Neuronal stem cell (in vitro differentiated cells): ENCODE measurements at places on chromosomes 6 and 20.

DNA sequence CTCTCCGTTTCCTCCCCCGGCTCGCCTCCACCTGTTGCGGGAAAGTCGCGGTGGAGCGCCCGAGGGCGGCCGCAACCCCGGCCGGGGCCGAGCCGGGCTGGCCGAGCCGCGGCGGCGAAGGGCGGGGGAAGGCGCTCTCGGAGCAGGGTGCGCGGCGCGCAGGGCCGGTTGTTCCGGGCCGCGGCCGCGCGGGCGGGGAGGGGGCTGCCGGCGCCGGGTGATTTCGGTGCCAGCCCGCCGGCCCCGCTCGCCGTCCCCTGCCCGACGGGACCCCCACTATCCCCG is 235 bp downstream of the MAP7 start:
- DNase-seq = no peak

DNA sequence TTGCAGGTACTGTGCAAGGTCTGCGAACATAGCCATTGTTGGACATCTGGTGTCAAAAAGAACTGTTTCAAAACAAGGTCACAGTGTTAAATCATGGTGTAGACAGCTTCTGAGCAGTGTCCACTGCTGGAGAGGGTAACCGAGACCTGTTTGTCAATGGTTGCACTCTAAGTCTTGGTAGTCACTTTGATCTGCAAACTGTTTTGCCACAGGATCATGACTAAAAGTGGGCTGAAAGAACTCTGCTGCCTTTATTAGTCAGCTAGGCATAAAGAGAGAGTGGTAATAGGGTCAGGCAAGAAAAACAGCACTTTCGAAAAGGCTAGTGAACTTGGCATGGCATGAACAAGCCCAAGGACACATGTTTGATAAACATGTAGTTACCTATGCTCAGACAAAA is 552.3 kb upstream of the CITED2 start:
- no peak for DNase-seq

DNA sequence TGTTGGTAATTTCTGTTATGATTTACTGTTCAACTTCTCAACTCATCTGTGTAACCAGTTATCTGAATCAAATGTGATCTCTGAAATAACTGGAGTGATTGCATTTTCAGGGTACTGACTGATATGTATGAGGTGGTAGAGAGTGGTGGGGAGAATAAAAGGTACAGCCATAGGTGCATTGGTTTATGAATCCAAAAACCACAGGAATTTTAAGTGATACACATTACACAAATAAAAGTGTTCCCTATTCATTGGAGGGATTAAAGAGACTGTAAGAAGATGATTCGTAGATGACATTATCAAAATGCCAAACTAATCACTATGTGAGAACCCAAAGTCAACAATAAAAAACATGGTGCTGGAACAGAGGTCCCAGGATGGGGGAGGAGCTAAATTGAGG is 158.7 kb upstream of the RSPO3 start:
- no peak for DNase-seq

GRCh38 chr6:109342506-109342905 is 39.8 kb downstream of the CD164 start:
- no peak for DNase-seq

DNA sequence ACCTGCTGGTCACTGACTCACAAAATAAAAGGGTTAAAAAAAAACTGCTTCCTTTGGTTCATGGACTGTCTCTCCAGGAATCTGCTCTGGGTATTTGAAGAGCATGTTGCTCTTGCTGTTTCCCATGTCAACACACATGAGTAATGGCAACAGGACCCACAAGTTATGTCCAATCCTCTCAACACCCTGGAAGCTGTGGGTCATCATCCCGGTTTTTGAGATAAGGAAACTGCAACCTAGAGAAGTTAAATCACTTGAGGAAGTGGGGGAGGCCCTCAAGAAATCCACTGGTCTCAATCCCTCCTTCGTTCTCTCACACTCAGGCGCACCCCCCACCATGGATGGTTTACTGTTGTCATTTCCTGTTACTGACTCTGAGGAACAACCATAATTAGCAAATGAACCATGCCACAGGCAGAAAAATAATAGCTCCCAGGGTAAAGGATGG is 12.4 kb downstream of the MAP1LC3A start:
- DNase-seq = no peak

- DNase-seq = no peak
These were observed 43.7 kb downstream of the MAPK14 start for GRCh38 chr6:36071281-36071680.

DNA sequence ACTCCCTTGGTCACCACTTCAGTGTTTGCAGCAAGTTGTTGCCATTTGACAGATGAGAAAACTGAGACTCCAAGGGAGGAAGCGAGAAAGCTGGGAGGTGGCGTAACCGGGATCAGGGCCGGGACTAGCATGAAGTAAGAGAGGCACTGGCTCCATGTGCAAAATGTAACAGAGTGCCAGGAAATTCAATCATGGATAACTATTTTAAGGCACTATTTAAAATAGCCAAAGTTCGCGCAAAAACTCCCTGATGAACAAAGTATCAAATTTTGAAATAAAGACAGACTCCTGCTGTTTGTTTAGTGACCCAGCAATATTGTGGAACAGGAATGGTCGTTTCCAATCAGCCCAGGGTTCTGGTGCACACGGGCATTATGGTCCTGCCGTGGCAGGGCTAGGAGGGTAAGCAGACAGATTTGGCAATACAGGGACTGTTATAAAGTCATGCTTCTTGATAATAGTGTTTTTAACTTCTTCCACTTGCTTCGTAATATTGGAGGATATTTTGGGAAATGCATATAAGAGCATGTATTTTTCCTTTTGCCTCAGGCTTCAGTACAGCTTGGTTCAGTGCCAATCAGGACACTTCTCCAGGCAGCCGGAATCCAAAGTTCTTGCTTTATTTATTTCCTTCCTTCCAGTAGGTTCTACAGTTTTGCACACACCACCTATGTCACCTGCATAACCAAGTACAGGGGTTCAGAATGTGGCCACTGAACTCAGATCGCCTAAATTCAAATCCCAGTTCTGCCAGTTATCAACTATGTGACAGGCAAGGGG is 141.6 kb downstream of the EYA2 start:
- DNase-seq = no peak

DNA sequence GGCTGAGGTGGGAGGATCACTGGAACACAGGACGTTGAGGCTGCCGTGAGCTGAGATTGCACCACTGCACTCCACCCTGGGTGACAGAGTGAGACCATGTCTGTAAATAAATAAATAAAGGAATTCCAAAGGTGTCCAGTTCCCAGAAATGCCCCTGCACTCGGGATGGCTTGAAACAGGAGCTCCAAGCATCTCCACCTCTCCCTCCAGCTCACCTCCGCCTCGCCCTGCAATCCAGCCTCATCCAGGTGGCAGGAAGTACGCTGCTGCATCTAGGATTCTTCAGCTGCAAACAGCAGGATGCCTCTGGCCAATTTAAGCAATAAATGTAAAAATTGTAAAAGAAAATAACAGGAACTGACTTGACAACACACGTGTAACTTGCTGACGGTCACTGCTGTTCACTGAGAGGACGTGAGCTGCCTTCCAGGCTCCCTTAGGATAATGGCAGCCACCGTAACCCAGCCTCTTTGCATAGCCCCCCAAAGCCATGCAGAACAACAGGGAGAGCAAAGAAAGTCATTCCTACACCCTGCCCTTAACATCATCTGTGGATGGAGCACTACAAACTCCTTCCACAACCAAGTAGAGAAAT is 11.4 kb upstream of the GRM4 start:
- no peak for DNase-seq

DNA sequence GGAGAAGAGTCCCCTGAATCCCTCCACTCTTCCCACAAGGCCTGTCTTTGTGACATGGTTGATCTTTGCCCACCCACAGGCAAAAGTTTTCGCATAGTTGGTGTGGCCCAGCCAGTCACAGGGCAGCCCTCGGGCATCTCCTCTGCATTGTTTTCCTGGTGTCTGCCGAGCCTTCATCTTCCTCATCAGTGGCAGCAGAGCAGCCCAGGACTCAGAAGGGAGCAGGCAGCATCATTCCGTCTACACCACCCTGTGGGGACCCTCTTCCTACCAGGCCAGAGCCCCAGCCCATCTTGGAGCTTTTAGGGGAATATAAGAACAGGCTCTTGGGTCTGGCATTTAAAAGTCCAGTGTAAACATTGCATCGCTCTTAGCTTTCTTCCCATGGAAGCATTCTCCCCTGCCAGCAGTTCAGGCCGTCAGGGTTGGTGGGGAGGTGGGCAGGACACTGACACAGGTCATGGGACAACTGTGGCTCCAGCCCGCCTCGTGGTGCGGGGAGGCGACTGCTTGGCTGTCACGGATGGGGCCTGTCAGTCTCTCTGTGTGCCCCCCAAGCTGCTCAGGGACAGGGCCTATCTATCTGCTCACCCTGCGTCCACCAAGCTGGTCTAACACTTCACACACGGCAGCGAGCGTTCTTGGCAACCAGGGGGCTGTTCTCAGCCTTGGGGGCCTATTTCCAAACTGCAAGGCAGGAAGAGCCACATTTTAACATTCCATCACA is 38.3 kb downstream of the PDRG1 start:
- no peak for DNase-seq

DNA sequence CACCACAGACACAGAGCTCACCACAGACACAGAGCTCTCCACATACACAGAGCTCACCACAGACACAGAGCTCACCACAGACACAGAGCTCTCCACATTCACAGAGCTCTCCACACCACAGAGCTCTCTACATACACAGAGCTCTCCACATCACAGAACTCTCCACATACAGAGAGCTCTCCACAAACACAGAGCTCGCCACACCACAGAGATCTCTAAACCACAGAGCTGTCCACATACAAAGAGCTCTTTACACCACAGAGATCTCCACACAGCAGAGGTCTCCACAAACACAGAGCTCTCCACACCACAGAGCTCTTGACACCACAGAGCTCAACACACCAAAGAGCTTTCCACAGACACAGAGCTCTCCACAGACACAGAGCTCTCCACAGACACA is 55.8 kb downstream of the ERMARD start:
- no peak for DNase-seq
